T-cell (primary cell): ENCODE measurements at places on chromosomes 6 and 20. TPM values are rescaled to one million over a fixed set of nuclear protein-coding genes. Genes with fewer than 3 reads are reported as not detected.

CCN5 gene
- not detected for total RNA-seq

GRCh38 chr20:47568019-47568418 lies 66.3 kb downstream of the NCOA3 start:
- DNase-seq: no peak

DNA sequence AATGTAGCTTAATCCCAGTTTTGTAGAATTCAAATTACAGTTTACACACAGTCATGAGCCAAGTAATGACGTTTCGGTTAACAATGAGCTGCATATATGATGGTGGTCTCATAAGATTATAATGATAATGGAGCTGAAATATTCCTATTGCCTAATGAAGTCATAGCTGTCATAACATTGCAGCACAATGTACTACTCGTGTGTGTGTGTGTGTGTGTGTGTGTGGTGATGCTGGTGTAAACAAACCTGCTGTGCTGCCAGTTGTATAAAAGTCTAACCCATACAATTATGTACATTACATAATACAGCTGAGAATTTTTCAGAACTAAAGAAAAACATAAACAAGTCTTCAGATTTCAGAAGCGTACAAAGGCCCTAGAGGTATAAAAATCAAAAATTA lies 66.7 kb upstream of the ARID1B start:
- no peak for DNase-seq

DNA sequence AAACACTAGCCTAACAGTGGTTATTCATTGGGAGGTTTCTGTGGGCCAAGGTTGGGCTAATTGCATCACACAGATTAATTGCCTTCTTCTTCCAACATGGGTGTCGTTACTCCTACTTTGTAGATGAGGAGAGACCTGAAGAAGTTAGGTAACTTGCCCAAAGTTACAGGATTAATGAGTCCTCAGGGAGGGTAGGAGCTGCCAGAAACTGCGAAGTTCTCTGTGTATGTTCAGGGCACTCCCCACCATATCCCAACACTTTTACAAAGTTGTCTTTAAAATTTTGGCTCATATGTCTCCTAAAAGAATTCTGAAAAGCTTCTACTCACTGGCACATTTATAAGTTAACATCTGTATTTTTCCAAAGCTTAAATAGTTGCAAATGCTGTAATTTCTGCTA lies 323.5 kb upstream of the HSF2 start:
- no peak for DNase-seq

GRCh38 chr6:25186919-25187318 lies 92.3 kb upstream of the CARMIL1 start:
- no peak for DNase-seq

GRCh38 chr6:46528961-46529750 lies 37.9 kb upstream of the RCAN2 start:
- no peak for DNase-seq
